Activated CD8-positive, alpha-beta memory T cell treated with anti-CD3 and anti-CD28 coated beads for 48 hours (primary cell): ENCODE measurements at places on chromosomes 7 and 10.

GRCh38 chr7:6320791-6321190 is 48.4 kb upstream of the CYTH3 start:
- DNase-seq, result no peak

- DNase-seq, result no peak
These were observed 161.2 kb downstream of the PCLO start for GRCh38 chr7:83001362-83002040.

DNA sequence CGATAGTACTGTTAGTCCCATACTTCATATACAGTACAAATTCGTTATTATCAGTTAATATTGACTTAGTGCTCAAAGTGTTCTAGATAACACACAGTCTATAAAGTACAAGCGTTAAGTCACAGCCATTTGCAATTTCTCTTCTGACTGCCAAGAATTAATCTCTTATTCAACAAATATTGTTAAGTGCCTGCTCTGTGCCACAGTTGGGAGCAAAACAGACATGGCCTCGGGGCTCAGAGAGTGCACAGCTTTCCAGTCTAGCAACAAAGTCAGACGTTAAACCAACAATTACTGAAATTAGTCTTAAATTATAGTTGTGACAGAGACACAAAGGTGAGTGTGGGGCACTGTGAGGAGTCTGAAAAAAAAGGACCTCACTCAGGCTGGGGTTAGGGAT is 113.0 kb upstream of the DPP6 start:
- no peak for DNase-seq

DNA sequence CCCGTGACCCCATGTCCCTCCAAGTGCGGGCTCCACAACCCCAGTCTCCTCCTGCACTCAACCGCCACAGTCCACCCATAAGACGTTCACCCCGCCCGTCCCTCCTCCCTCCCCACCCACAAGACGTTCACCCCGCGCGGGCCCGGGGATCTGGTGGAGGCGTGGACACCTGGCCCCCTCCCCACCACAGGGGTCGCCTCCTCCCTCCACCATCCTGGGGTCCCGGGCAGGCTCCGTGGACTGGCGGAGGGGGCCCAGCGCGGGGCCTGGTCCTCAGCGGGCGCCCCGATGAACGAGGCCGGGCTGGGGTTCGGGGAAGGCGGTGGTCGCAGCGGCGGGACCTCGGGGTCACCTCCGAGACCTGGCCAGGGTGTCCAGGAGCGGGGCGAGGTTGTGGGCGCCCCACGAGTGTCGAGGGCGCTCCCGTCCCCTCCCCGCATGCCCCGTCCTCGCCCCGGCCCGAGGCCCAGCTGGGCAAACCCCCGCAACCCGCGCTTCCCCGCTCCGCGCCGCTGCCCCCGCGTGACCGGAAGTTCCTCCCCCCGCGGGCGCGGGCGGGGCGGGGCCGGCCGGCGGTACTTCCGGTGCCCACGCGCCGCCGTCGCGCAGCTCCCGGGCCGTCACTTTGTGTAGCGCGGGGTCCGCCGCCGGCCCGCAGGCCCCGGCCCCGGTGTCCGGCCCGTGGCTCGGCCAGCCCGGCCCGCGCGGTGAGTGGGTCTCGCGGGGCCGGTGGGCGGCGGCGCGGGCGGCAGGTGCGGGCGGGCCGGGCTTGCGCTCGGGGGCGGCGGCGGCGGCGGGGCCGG is at the start of gene ZNF316:
ZNF316 (plus strand) TSS at position 578 of the 803 bp plus-strand sequence. CDS start 5,092 bp downstream, outside the sequence.
- DNase-seq, result peak; percentile 46

- no peak for DNase-seq
These were observed 349.6 kb downstream of the DNAJB6 start for GRCh38 chr7:157686285-157686894.

DNA sequence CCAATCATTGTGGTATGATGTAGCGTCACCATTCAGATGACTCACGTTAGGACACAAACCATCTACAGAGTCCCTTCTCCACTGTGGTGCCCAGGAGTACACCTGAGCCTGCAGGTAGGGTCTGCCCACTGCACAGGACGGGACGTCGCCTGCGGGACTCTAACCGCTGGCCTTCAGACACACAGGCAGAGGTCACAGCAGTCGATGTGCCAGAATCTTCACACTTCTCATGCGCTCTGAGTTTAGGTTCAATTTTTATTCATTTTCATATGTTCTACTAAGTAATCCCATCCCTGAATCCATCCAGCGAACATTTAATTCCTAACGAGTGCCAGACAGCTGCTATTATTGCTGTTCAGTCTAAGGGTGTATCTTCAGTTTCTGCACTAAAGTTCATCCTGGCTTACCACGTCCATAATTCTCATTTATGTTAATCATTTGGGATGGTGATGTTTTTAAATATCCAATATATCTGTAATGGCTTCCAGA is 73.3 kb downstream of the CXCL12 start:
- no peak for DNase-seq

DNA sequence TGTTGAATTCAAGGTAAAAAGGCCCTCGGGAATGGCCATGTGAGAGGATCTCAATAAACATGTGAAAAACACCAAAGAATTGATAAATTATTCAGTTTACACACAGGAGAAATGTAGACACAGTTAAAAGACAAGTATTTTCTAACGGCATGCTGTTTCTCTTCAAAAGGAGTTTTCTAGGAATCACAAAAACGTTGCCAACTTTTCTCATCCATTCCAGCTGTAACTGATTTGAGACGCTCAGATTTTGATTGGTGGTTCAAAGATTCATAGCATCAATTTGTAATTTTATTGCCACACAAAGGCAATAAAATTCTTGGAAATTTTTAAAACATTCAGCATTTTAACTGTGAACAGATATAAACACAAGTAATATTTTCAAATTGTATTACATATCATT is 384.9 kb upstream of the PFKP start:
- no peak for DNase-seq

DNA sequence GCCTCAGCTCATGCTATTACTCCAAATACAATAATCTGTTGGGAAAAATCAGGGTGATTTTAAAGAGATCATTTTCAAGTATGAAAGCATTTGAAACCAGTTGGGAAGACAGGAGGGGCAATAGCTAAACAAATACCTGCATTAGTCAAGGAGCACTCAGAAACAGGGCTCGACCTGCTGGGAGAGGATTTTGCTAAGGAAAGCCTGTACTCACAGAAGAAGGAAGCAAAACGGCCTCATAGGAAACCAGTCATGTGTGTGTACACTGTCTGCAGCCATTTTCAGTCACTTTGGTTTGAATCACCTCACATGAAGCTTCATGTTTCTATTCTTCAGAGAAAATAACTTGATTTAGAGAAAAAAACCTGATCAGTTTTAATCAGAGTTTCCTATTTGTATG is 38.6 kb downstream of the FZD1 start:
- no peak for DNase-seq

DNA sequence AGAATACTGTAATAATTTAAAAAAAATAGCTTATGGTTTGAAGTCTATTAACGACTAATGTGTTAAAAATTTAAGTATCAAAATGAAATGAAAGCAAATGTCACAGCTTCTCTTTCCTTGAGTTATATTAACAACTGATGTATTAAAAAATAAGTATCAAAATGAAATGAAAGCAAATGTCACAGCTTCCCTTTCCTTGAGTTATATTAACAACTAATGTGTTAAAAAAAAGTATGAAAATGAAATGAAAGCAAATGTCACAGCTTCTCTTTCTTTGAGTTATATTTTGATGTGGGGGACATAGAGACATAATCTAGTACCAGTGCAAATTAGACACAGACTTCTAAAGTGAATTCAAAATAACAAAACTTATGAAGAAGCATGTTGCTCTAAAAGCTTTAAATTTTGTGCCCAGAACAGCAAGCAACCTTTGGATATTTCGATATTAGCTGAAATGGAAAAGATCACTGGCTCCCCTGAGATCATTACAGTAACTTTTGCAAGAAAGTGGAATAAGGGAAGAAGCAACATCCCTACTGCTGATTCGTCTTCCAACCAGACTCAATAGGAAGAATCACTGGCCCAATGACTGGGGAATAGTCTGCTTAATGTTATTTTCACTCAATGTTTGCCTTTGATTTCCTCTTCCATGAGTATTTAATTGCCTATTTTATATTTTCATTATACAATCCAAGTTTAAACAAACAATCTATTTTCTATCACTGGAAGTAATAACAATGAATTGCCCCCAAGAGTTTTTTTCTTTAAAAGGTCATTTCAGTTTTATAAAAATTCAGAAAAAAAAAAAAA is 8.0 kb downstream of the SKAP2 start:
- DNase-seq, result no peak

GRCh38 chr7:42198974-42199668 is 37.9 kb downstream of the GLI3 start:
- DNase-seq, result no peak

DNA sequence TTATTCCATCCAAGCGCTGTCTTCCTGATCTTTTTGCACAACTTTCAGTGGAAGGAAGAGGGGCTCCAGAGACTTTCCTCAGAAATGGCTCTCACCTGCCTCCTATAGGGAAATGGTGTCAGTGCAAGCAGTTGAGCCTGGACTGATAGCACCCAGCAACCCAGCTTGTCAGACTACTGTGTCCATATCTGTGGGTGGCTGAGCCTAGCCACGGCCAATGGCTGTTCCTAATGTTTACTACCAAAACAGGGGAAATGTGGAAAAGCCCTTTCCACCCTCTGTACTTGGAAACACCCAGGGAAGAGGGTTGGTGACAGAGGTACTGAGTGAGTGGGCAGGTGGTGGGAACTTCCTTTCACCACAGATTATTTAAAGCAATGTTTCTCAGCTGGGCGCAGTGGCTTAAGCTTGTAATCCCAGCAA is 4.3 kb upstream of the YKT6 start:
- no peak for DNase-seq

DNA sequence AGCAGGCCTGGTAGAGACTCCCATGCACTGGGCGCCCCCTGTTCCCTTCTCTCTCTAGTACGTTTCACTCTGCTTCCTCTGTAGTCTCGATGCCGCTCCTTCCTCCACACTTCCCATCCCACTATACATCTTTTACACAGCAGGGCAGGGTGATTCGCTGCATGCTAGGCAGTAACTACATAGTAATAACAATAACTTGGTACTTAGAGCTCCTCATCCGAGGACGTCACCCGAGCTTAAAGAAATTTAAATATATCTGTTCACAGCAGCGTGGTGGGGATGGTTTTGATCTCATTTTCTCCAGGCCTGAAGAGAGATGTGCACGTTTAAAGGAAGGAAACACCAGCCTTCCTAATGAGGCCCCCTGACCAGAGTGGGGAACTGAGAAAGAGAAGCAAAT is 276.9 kb downstream of the SKAP2 start:
- DNase-seq, result no peak

GRCh38 chr7:36684954-36685353 is 39.3 kb downstream of the AOAH start:
- no peak for DNase-seq

DNA sequence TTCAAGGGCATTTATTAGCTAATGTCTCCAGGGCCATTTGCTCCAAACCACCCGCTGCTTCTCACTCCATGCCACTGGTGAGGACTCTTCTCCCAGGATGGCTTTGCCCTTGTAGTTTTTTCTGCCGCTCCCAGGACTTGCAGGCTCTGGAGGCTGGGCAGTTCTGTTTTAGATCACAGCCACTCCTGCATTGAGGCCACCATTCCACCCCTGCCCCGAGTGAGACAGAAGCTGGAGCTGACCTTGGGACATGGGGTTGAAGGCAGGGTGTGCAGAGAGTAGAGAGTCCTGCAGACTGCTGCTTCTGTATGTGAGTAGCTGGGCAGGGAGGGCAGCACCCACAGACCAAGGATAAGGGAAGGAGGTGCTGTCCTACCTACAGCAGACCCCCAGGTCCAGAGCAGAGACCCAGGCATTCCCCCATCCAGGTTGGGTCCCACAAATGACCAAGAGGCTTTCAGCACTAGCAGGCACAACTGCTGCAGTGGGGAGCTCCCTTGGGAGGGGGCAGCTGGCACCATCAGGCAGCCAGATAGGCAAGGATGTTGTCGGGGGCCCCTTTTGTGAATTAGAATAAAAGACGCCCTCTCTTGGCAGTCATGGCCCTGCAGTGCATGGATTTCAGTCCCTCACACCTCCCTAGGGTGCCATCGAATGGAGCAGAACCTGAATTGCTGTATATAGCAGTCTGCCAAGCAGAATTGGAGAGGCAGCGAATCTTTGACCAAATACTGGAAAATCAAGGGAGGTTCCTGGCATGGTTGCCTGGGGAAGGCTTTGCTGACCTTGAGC is 22.7 kb upstream of the ADCYAP1R1 start:
- DNase-seq, result no peak

DNA sequence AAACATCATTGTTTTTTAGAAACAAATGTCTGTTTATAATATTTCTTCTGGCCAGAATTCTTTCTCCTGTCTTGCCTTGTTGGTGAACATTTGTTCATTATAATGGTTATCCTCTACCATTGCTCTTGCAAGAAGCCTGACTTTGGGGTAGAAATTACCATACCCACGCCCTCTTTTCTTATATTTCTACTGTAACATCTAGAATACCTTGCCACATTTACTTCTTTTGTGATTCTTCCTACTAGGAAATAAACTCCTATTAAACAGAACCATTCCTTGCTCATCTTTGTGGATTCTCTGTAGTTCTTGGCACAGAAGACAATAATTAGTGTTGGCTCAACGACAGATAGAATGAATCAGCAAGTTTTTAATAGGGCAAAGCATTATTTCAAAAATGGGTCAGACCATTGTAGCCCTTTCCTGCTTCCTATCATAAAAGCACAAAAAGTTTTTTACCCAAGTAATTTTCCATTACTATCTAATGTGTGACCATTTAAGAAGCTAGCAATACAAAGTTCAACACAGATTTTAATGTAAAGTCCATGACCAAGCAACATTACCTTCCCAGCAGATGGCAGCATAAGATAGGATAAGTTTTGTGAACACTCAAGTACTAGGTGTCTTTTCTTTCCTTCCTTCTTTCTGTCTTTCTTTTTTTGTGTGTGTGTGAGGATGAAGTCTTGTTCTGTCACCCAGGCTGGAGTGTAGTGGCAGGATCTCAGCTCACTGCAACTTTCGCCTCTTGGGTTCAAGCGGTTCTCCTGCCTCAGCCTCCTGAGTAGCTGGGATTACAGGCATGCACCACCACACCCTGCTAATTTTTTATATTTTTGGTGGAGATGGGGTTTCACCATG is 270.4 kb downstream of the HGF start:
- DNase-seq, result no peak

GRCh38 chr7:150803161-150803860 is 2.7 kb downstream of the TMEM176A start:
- no peak for DNase-seq

GRCh38 chr7:5625938-5626337 is 155.5 kb downstream of the RNF216 start:
- DNase-seq, result no peak

GRCh38 chr10:47287365-47287802 is 12.6 kb upstream of the GDF10 start:
- DNase-seq, result no peak

GRCh38 chr10:100345570-100346330 is 1.3 kb upstream of the SCD start:
- no peak for DNase-seq

GRCh38 chr10:76347832-76348231 is 916.4 kb downstream of the LRMDA start:
- DNase-seq, result no peak

DNA sequence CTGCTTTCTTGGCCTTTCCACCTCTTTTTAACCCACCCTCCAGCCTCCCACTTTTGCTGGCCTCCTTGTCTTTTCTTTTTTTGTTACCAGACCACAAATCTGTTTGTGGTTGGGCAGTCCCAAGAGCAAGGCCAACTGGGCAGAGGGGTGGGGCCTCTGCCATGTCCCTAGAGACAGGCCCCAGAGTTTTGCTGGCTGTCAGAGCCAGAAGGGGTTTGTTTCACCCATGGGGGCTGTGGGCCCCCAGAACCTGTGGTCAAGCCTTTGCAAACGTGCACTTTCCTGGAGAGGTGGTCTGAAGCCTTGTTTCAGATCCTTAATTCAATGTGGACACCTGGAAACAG is 10.3 kb downstream of the ZMIZ1 start:
- no peak for DNase-seq

- DNase-seq, result no peak
These were observed 11.6 kb downstream of the ATP6V0E2 start for GRCh38 chr7:149885191-149886017.
